ENCODE measurements at places on chromosomes 3 and 15.

DNA sequence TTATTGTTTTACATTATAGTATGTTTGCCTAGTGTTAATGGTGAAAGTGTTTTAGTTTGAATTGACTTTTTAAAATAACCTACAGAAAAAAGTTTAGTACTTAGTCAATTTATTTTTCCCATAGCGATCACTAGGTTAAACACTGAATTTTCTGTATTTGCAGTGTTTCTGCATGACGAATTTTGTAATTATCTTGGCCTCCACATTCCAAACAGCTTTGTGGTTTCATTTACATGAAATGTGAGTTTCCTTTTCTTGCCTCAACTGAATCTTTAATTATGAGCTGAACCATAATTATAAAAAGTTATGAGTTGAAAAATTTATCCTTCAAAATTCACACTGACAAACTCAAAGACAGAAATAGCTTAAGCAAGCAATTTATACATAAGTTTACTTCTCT lies 235.5 kb downstream of the CTNNB1 start:
- no peak for DNase-seq

DNA sequence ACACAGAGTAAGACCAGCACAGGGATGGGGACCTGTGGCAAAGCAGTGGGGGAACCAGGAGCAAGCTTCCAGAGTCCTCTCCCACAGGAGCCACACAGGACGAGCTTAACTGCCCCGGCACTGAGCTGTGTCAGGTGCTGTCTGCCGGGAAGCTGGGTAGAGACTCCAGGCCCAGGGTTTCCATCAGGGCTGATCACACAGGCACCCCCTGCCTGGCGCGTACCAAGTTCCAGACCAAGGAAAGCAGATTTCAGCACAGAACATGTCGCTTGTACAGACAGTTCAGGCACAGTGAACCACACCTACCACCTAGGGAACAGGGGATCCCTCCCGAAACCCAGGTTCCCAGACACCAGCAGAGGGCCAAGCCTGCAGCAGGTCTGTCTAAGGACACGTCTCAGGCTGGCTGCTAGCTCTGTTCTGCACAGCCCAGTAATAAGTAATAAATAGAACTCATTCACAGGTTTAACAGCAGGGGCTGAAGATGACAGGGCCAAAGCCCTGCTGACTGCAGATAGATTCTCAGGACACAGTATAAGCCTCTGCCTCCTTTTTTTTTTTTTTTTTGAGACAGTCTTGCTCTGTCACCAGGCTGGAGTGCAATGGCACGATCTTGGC lies 30.2 kb upstream of the OCA2 start:
- no peak for DNase-seq

GRCh38 chr3:144556392-144556791 lies 584.8 kb downstream of the DIPK2A start:
- no peak for DNase-seq

GRCh38 chr3:16300881-16301359 lies 35.9 kb downstream of the OXNAD1 start:
- DNase-seq: peak; percentile 94

DNA sequence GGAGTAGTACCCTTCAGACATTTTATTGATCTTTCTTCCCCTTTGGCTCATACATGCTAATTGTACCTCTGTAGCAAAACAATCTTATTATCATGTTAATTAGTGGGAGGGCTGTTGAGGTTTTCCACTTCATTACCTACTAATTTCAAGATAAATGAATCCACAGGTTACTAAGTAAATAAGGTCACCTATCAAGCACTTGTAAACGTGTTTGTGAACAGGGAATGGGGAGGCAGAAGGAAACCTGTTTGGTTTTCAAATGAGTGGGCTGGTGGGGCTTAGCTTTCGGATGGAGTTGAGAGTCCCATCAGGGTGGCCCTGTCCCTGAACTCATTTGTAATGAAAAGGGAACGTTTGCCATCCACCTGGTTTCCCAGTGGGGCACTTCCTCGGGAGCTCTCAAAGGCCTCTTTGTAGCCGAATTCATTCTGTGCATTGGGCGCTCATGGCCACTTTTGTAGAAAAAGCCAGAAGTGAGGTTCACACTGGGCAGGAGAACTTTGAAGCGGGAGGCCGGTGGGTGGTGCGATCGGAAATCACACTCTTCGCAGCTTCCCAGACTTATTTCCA lies 419.8 kb upstream of the NR2F2 start:
- DNase-seq: no peak

DNA sequence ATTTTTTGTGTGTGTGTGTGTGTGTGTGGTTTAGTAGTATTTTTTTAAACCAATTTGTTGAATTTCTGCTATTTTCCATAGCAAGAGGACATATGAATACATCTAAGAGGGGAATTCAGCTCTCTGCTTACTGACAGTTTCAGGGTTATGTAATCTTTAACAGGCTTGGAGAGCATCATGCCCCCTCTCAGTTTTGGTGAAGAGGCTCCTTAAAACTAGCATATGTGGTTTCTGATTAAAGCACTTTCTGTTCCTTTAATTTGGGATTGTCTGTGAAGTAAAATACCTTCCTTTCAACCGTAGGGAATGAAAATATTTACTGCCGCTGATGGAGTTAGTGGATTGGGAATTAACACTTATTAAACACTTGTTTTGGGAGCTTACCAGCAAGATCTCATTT lies 19.4 kb upstream of the NFKBIZ start:
- no peak for DNase-seq

DNA sequence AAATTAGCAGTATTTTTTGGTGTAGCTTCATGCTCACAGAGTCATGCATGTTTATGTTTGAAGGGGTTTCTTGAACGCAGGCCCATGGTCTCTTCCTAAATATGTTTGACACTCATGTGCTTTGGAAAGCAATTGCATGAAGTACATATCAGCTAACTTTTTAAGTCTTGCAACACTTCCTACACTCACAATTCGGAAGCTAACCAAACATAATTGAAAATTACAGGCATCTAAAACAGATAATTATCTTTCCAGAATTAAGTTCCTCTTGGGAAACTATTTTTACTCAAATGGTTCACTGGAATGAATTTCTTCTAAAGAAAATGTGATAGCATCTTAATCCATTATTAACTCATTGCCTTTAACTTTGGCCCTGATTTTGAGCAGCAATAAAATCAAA lies 438.9 kb downstream of the RAP2B start:
- DNase-seq: no peak
